RCC 7860 (cell line): ENCODE measurements at places on chromosomes 3 and 15.

DNA sequence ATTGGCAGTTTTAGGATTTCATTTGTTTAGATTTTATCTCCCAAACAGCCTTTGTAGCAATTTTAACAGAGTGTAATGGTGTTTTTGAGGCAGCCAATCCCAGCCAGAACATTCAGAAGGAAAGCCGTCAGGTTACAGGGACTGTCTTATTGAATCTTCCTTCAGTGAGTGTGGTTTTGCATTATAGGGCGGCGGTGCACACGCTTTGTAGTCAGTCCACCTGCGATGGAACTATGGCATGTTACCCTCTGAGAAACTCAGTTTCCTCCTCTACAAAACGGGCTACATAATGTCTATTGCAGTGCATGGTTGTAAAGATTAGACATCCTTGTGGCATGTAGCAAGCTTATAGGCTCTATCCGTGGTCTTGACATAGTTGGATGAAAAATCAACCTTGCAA, 1.0 kb downstream of the LRRC28 start:
- no peak for DNase-seq

DNA sequence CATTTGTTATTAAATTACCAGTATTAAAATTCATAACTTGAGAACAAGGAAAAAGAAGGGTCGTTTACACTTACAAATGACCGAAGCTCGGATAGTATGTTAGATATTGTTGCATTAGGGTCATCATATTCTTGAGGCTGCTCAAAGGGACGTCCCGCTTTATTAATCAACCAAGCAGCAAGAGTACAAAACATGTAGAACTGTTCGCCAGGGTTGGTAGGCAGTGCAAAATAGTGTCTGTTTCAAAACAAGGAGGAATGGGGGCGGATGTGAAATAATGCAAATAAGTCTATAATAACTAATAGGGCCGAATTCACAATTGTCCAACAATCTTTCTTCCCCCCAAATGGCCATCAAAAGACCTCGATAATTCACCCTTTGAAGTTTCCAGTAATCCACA, 2.9 kb downstream of the IFT57 start:
- DNase-seq = no peak

DNA sequence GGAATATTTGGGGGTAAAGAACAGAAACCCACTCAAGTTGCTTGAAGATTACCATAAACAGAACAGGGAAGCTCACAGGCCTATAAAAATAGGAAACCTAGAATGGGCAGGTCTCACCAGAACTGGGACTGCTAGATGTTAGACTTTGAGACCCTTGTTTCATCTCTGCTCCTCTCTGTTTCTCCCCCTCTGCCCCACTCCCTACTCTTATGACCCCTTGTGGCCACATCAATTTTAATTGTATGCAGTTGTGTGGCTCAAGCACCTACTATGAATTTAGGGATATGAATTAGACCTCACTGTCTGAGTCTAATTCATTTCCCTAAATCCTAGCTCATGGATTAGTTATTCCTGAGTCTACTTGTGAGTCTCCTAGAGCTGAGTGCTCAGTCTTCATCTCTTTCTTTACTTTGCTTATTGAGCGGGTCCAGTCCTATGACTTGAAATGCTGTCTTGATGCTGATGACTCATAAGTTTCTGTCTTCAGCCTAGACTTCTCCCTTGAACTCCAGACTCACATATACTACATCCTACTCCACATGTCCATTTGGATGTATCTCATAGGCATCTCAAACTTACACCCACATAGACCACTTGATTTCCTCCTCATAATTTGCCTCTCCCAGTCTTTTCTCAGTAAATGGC, 78.7 kb downstream of the ITPR1 start:
- no peak for DNase-seq

DNA sequence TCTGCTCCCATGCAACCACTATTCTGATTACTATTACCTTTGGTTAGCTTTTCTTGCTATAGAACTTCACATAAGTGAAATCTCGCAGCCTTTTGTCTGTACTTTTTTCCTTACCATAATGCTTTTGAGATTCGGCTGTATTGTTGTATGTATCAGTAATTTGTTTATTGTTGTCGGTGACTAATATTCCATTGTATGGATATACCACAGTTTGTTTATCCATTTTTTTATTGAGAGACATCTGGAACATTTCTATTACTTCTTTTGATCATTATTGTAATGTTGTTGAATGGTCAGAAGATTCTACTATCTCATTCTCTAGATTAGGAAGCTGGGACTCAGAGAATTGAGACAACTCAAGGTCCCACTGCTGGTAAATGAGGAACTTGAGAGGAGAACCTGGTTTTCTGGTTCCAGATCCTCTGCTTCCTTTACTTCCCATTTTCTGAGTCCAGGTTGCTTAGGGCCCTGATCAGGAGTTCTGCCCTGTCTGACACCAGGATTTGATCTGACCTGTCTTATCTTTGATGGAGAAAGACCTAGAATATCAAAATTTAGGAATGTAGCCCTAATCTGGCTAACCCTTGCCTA, 18.2 kb upstream of the SPTSSB start:
- no peak for DNase-seq

DNA sequence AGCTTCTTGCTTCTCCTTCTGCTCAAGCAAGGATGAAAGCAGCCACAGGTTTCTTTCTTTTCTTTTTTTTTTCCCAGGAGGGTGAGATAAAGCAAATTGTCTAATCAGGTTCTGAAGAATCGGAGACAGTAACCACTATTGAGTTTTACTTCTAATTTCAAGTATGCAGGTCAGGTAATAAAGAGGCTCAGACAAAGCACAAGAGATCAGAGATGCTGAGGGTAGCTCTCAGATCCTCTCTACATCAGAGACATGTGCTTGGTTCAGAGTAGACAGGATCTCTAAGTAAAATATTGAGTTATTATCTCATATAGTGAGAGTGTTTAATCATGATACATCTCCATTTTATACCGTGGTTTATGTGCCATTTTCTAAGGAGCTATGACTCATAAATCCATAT, 168.5 kb downstream of the NFKBIZ start:
- DNase-seq = no peak

GRCh38 chr3:128378631-128379347, 87.9 kb downstream of the DNAJB8 start:
- no peak for DNase-seq

DNA sequence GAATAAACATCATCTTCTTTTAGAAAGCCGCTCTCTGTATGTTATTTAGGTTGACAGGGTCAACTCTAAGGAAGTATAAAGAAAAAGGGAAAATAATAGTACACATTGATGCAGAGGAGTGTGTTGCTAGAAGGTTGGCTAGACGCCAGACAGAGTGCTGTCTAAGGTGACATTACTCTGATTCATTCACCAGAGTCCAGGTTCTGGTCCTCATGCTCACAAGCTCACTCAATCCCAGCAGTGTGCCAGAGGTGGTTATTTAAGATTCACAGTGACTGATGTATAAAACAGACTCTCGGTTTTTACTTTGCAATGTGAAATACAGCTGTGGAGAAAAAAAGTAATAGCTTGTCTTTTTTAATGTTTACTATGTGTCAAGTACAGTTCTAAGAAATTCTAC, 1.7 kb downstream of the CFAP44 start:
- DNase-seq = no peak

DNA sequence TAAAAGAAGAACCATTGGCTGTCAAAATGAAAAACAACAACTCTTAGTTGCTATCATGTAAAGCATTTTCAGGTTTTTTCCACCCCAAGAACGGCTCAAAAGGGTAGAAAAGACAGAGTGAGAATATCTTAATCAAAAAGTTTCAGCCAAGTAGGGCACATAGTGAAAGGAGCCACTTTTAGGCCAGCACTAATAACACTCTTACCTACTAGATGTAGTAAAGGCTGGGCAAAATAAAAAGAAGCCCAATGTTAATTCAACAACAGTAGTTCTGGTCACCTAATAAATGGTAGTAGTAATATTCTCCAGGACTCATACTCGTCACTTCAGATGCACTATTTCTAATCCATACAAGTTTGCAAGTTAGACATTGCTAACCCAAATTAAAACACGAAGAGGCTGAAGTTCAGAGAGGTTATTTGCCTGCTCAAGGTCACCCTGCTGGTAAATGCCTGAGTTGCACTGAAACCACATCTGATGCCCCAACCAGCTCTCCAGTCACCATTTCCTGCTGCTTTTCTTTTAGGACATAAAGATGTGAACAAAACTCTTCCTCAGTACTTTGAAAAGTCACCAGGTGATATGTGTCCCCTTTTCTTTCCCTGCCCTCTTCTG, 7.5 kb downstream of the GOLIM4 start:
- no peak for DNase-seq

- no peak for DNase-seq
Observed at GRCh38 chr3:30810625-30811024, 83.8 kb downstream of the GADL1 start.

GRCh38 chr3:141114179-141114745, 63.1 kb downstream of the SPSB4 start:
- DNase-seq = no peak
